ENCODE measurements at places on chromosomes 16 and 17.
A peak's percentile ranks its signal among the peaks of the same experiment; 100 is the strongest.

DNA sequence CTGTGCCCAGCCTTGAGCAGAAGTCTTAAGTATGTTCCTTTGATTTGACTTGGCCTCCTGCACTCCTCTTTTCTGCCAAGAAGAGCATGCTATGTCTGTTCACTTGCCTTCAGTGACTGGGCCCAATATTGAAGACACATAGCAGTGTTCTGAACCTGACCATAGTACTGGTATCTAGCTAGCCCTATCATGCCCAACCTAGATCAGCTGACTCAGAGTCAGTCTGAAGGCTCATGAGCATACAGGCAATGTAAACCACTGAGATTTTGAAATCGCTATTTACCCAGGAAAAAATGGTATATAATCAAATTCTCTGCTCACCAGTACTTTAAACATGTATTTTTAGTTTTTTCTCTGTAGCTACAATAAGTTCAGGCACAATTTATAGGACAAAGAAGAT, 129.4 kb downstream of the TANC2 start:
- no peak for DNase-seq

- DNase-seq: no peak
Measured at GRCh38 chr17:9672691-9673090, 27.4 kb downstream of the USP43 start.

DNA sequence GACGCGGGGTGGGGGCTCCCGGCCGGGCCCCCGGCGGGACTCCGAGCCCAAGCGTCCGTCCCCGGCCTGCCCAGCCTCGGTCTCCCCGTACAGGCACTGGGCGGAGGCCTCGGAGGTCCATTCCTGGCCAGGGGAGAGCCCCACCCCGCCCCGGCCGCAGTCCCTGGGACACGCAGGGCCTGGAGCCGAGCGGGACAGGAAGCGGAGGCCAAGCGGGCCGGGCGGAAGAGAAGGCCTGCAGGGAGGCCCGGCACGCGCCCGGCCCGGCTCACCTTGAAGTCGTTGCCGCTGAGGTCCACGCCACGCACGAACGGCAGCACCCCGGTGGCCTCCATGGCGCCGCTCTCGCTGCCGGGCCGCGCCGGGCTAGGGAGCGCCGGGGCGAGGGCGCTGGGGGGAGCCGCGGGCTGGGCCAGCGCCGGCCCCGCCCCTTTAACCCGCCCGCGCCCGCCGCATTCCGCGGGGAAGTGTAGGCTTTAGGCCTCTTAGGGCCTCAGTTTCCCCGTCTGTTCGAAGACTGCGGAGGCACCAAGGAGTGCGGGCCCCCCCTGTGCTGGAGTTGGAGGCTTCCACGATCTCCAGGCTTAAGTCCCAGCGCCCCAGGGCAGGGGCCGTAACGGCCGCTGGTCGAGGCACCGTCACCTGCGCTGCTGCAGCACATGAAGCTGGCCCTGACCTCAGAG, at the start of gene FLII:
Gene FLII, minus strand, starts transcription at position 383 of the 683 bp plus-strand sequence. Its CDS starts 48 bp downstream, at position 335.
- peak; percentile 75 for DNase-seq

DNA sequence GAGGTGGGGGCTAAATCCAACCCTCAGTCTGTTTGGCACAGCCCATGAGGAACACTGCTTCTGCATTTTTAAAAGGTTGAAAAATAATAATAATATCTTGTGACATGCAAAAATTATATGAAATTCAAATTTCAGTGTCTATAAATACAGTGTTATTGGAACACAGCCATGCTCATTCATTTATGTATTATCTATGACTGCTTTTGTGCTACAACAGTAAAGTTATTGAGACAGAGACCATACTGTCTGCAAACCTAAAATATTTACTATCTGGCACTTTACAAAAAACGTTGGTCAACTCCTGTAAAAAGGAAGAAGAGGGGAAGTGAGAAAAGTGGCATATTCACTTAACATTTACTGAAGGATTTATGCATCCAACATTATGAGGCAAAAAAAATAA, 3.1 kb downstream of the ABCA5 start:
- DNase-seq: no peak

DNA sequence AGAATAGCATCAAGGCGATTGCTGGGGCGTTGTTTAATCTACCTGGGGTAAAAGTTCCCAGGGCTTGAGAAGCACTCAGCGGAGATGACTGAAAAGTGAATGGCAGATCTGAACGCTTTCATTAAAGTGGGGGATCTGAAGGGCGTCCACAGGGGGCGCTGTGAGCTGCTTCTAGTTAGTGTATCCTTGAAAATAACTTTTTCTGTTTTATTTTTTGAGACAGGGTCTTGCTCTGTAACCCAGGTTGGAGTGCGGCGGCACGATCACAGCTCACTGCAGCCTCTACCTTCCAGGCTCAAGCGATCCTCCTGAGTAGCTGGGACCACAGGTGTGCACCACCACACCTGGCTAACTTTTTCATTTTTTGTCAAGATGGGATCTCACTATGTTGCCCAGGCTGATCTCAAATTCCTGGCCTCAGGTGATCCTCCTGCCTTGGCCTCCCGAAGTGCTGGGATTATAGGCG, 360.4 kb downstream of the SEC14L1 start:
- no peak for DNase-seq

DNA sequence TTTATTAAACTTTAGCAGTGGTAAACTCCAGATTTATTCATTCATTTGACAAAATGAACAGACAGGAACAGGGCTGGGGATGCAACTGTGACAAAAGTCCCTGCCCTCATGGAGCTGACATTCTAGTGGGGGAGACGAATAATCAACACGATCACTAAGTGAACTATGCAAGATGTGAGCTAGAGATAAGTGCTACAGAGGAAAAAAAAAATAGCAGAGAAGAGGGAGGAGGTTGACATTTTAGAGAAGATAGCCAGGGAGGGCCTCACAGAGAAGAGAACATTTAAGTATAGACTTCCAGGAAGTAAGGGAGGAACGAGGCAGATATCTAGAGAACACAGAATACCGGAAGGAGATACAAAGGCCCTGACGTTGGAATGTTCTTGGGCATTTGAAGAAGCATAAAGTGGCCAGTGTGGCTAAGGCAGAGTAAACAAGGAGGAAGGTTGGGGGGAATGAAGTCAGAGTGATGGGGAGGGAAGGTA, 17.9 kb upstream of the AP1G1 start:
- DNase-seq: no peak

DNA sequence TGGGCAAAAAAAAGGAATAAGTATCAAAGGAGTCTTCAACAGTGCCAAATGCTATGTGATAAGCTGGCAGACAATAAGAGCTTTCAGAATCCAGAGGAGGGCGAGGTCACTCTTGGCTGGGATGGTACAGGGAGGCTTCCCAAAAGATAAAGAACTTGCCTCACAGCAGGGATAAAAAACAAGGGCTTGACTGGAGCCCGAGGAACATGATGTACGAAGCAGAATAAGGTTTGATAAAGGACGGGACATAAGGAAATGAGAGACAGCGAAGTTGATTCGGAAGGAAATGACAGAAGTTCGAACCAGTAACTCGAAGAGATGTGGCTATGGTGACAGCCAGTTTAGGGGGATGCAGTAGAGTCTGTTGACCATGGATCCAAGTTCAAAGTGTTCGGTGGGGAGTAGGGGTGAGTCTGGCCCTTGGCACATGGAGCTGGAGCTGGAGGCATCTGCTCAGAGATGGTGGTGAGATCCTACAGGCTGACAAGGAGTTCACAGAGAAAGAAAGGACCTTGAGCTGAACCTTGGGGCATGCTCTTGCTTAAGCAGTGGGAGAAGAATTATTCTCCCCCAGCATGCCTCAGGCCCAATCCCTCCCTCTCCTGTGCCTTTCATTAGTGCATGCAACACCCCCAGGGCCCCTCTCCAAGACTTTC, 137.6 kb upstream of the RCVRN start:
- no peak for DNase-seq

- DNase-seq: no peak
Measured at GRCh38 chr17:56821847-56822534, 11.7 kb downstream of the C17orf67 start.

- DNase-seq: no peak
Measured at GRCh38 chr16:19728636-19728965, 10.5 kb downstream of the IQCK start.

- no peak for DNase-seq
Measured at GRCh38 chr17:8947201-8947600, 18.3 kb downstream of the PIK3R5 start.

DNA sequence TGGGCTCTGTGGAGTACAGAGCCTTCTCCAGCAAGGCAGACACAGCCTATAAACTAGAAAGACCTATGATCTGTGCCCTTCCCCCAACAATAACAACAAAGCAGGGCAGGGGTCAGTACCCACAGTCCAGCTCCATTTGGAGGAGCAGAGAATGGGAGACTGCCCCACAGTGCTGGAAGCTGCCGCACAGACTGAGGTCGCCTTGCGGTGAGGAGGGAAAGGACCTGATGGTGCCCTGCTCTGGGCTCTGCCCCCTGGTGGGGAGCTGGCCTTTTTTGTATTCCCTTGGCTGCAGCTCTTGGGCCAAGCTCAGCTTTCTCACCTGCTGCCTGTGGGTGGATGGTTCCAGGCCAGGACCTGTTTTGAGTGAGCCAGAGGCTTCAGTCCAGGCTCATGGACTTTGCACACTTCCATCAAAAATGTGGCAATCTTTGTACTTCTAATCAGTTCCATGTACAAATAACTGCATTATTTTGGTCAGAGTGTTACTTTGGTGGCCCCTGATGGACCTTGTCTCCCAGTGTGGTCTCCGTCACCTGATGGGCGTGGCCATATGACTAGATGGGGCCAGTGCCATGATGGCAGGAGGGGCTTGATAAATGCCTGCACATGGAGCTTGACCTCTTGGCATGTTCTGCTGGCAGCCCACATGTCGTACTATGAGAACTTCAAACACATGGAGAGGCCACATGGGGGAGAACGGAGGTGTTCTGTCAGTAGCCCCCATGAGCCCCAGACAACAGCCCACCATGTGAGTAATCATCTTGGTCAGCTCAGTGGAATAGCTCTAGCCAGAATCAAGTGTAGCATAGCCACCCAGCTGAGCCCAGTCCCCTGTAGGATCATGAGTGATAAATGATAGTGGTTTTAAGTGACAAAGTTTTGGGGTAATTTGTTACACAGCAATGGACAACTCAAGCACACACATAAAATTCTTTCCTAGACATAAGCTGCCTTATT, 24.2 kb downstream of the B9D1 start:
- DNase-seq: no peak

Data from right forelimb (tissue), 1 donor.